ENCODE measurements at places on chromosomes 7 and 10.

- DNase-seq = no peak
Observed at GRCh38 chr7:138886501-138886917, 88.5 kb upstream of the ATP6V0A4 start.

GRCh38 chr7:120273476-120273975, 551 bp downstream of the KCND2 start:
- no peak for DNase-seq

DNA sequence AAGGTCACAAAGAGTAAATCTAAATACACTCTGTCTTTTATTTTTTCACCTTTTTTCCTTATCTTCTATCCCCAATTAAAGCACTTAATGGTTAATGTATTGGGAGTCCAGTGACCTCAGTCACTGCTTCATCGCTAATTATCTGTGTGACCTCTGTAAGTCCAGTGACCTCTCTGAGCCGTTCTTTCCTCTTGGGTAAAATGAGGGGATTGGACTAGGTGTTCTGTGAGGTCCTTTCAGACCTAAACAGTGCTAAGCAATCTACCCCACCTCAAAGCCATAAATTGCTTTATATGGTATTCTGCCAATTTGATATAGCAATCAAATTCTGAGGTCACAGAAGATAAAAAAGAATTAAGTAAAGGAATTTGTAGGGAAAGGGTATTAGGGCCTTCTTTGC, 3.9 kb upstream of the SFMBT2 start:
- no peak for DNase-seq

DNA sequence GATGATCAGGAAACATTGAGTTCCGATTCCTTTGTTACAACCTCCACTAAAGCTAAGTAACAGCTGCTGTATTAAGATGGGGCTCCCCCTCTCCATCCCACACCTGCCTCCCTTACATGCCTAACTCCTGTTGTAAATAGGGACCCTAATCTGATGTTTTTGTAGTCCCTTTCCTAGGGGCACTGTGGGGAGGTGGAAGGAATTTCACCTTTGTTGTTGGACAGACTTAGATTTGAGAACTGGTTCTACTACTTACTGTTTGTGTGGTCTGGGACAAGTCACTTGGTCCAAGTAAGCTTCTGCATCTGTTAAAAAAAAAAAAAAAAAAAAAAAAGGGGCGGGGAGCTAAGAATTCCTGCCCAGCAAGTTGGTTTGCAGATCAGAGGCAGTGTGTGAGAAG, 42.6 kb downstream of the KIAA1217 start:
- DNase-seq = no peak

DNA sequence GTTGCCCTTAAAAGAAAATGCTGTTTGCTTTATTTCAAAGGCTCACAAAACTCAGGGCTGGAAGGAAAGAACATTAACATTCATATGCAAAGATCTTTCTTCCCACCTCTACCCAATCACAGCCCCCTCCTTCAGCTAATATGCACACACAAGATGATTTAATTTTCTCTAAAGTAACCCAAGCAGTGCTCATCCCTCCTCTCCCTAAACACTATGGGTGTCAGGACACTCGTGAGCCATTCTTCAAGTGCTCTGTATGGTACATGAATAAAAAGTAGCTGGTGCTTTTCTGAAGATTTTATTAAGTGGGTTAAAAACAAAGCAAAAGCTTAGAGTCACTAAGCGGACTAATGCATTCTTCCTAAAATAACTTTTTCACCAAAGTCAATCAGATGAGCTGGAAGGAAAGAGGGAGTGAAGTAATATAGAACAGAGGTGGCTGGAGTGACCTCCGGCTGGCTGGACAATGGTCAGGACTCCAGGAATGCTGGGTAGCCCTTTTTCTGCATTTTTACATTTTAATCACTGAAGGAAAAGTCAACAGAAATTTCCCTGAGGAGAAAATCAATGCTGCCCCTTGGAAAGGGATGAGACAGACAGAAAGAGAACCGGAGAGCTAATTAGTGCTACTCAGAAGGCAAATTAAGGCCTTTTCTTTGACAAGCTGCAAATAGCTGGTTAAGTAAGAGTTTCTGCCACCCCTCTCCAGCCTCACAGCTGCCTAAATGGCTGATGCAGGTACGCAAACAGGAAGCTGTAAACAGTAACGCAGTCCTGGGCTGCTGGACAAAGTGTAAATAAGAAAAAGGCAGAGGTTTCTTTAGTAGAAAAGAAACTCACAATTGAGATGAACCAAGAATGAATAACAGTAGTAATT, 6.6 kb downstream of the DGKI start:
- no peak for DNase-seq

GRCh38 chr7:78493401-78493800, 694.8 kb downstream of the PHTF2 start:
- no peak for DNase-seq

DNA sequence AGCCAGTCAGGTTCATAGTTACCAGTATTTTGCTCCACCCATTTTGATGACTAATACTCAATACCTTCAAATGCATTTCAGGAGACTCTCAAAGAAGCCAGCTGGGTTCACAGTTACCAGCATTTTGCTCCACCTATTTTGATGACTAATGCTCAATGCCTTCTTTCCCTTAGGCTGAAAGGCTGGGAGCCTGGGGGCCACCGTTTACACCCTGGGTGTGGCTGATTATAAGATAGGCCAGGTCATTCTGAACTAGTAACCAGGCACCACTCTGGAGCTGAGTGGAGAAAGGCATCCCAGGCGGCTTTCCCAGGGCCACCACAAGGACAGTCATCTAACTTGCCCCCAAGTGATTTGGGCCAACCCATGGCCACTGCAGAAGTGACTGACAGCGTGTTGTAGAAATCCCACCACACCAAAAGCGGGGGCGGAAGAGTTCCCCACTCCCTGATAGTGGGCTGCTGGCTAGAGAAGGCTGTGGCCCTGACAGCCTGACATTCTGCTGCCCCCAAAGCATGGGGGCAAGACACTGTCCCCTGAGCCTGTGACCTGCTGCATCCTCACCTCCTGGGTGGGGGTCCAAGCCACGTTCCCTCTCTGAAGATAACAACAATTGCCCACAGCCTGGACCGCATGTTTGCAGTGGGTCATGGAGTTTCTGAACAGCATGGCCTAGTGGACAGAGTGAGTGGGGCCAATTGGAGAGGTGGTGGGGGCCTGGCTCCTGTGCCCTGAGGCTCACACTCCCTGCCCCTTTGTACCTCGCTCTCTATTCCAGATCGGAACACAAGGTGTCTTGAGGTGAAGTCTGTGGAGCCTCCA, 23.0 kb upstream of the ZNF488 start:
- no peak for DNase-seq

DNA sequence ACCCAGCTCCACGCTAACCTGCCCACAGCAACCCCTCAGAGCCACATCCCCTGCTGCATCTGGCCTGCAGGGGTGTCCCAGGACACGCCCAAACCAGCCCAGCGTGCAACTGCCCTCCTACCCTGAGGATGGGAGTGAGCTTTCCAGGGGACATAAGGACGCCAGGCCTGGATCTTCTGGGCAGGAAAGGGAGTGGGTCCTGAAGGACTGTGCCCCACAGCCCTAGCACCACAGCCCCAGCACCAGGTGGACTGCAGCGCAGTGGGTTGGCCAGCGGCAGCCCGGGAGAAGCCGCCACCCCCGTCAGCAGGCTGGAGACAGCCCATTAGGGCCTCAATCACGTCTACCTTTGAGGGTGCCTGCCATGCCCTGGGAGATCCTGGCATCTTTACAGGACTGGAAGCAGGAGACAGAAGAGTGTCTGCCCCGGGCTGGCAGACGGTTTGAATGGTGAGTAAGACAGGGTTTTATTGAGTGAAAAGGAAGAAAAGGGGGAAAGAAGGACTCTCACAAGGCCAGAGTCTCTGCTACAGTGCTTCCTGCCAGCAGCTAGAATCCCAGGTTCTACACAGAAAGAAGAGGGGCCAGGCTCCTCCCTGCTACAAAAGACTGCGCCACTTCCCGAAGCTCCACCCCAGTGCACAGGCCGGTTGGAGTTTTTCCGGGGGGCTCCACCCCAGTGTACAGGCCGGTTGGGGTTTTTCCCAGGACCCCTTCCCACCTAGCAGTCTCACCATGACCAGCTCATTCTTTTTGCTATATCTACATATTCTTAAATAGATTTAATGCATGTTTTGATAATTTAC, 69.8 kb upstream of the KCTD7 start:
- no peak for DNase-seq

DNA sequence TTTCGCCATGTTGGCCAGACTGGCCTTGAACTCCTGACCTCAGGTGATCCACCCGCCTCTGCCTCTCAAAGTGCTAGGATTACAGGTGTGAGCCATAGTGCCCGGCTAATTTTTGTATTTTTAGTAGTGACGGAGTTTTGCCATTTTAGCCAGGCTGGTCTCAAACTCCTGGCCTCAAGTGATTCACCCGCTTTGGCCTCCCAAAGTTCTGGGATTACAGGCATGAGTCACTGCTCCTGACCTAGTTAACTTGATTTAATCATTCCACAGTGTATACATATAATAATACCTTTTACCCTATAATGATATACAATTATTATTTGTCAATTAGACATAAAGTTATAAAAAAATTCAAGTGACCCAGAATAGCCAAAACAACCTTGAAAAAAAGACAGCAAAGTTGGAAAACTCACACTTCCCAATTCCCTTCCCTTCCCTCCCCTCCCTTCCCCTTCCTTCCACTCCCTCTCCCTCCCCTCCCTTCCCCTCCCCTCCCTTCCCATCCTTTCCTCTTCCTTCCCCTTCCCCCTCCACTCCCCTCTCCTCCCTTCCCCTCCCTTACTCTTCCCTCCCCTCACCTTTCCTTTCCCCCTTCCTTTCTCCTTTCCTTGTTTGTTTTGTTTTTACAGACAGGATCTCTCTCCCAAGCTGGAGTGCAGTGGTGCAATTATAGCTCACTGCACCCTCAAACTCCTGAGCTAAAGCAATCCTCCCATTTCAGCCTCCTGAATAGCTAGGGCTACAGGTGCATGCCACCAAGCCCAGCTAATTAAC, 14.8 kb upstream of the ZMIZ2 start:
- no peak for DNase-seq

DNA sequence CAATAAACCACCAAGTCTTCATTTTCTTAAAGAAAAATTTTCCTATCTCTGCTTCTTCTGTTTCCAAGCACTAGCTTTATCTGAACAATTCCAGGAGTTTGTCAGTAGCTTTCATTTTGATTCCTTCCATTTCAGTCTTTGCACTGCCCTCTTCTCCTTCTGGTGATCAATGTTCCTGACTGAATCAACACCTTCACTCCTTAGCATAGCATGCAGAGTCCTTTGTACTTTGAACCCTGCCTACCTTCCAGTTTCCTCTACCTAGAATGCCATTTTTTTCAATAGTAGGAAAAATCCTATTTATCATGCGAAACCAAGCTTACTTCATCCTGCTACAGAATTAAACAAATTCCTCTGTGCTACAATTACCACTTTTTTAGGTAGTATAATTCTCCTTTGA, 1.9 kb upstream of the C10orf88 start:
- no peak for DNase-seq

GRCh38 chr7:151896086-151896485, 19.2 kb upstream of the PRKAG2 start:
- DNase-seq = no peak

DNA sequence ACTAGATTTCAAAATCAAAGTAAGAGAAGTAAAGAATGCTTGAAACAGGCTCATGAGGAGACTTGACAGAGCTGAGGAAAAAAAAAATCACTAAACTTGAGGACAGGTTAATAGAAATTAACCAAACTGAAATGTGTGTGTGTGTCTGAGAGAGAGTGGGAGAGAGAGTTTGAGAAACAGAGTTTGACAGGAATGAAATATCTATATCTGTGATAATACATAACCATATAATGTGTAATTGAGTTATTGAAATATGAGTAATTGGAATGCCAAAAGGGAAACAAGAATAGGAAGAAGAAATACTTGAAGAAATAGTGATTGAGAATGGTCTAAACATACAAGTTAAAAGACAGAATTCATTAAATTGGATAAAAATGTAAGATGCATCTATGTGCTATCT, 268.0 kb upstream of the CHRM2 start:
- no peak for DNase-seq

DNA sequence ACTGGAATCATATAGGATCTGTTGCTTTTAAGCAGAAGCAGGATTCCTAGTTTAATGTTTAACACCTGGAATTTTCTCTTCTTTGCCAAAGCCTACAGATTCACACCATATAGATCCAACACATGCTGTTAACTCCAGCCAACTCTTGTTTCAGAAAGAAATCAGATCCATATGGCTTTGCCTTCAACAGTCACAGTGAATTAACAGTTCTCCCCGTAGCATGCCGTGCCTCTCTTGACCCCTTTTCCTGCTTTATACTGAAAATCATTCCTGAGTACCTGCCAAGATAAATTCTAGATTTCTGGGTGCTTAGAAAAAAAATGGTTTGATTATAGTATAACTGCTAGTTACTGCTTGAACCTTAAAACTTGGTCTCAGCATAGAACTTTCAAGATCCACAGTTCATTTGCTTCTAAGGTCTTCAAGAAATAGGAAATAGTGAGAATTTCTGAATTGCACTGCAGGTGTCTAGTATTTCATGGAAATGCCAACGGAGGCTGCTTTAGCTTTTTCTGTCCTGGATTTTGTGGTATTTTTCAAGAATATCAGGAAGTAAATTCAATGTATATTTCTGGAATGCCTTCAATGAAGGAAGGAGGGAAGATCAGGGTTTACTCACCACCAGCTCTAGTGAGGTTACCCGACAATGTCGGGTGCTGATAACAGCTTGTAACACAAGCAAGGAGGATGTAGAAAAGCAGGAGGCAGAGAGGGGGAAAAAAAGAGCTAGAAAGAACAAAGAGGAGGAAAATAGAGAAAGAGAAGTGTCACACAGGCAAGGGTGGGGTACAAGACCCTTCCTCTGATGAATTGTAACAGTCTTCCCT, 6.6 kb downstream of the AASS start:
- DNase-seq = no peak

GRCh38 chr7:120733143-120733542, 124.8 kb downstream of the TSPAN12 start:
- DNase-seq = no peak

DNA sequence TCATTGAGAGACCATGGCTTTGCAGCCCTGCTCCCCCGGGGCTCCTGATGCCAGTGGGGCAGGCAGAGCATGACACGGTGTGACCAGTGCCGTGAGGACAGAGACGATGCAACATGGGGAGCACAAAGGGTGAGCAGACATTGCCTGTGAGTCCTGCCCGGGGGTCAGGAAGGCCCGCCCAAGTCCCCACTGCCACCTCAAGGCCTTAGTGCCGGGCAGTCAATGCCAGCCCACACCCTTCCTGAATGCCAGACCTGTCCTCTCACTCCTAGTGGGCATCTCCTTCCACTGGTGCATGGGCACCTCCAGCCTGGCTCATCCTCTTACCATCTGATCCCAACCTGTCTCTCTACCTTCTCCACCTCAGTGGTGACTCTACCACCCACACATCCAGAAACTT, 157.9 kb upstream of the ZMIZ1 start:
- DNase-seq = no peak

GRCh38 chr7:70033226-70033625, 435.0 kb downstream of the AUTS2 start:
- no peak for DNase-seq
